ENCODE measurements at places on chromosomes 2 and 18.

DNA sequence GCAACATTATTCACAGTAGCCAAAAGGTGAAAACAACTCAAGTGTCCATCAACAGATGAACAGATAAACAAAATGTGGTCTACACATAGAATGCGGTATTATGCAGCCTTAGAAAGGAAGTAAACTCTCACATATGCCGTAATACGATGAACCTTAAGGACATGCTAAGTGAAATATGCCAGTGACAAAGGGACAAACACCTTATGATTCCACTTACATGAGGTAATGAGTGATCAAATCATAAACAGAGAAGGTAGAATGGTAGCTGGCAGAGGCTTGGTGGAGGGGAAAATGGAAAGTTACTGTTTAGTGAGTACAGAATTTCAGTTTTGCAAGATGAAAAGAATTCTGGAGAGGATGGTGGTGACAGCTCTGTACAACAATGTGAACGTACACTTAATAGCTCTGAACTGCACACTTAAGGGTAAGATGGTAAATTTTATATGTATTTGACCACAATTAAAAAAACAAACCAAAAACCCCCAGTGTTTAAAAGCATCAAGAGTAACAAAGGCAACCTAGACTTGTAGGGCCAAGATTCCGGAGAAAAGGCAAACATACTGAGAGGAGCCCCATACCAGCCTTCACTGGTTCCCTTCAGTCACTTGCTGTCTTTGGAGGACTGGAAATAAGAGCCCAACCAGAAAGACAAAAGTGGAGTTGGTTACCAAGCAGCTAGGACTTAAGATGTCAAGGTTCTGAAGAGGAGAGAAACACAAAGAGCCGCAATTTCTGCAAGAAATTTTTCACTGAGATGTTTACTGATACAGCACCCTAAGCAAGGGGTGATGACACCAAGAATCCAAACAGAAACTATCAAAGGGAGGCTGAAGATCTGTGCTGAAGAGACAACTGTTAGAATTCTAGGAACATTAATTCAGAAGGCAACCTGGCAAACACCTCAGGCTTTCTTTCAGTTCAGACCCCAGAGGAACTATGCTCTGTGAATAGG lies 61.3 kb downstream of the CUL3 start:
- no peak for DNase-seq

DNA sequence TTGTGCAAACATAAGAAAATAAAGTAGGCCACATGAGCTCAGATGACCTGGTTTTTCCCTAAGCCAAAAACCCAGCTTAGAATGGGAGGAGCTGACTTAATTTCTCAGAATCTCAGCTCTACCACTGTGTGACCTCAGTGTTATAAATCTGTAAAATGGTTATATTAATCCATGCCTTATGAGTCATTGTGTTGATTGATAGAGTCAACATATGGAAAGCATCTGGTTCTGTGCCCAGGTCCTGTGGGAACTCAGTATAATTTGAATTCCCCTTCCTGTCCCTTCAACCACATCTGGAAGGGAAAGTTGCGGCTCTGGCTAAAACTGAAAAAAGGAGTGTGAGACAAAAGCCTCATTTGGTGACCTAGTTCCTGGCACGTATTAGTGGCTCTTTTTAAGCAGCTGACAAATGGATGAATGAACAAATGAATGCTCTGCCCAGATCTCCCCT lies 25.7 kb downstream of the TMEM177 start:
- DNase-seq, result no peak

DNA sequence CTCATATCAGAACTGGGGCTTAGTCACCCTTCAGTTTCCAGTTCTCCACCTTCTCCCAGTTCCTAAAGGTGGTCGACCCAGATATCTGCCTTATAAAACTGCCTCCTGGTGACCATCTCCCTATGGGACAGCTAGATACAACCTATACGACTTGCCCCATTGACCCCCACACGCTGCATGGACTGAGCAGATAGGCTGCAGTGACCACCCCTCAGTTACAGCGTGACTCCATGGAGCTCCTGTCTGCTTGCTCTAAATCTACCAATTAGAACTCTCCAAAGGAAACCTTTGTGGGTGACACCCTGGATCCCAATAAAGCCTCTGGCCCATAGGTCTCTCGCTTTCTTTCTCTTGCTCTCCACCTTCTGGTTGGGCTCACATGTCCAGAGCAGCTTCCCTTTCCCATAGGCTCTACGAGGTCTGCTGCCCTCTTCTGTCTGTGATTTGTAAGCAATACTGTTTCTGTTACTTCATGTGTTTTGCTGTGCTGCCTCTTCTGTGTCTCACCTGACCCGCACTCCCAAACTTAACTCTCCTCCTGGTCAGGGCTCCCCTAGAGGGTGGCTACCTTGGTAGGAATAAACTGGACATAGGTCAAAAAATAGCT lies 971.3 kb upstream of the FAM98A start:
- DNase-seq, result no peak

DNA sequence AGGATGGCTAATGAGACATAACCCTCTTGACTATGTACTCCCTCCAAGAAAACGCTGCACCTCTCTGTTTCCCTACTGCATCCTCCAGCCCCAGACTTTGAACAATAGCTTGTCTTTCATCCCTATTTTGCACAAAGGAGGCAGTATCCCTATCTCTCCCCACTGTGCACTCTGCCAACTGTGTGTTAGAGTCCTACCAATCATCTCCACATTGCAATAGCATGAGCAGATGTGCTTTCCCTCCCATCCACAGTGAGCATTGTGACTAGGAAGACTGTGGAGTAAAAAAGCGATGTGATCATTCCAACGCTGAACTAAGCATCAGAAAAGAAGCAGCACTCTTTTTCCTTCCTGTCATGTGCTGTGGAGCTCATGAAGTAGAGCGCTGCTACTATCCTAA lies 206.3 kb upstream of the GULP1 start:
- no peak for DNase-seq

DNA sequence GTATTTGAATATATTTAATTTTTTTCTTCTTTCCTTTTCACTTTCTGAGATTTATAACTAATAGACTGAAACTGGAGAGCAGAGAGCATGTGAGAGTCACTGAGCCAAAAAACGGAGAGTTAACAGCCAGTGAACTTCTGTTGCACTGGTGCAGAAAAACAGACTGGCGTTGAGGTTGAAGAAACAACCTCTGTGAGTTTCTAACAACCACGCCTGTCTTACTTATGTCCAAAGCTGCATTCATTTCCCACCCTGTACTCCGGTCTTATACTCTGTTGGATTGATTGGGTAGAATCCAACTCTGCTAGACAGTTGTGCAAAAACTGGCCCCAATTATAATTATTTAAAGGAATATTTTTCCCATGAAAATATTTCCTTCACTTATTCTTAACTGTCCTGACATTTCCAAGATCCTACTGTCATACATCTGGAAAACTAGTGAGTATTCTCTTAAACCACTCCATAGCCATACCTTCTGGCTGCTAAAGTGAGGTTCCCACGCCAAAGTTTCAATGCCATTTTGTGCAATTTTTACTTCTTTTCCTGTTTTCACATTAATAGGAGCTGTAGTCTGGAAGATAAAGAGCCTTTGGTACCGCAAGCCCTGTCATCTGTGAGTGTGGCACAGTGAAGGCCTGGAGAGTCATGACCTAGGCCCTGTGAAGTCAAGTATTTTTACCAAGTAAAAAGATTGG lies 9.4 kb downstream of the CYP1B1 start:
- DNase-seq, result no peak

GRCh38 chr2:43170405-43171105 lies 55.9 kb downstream of the ZFP36L2 start:
- DNase-seq, result no peak

DNA sequence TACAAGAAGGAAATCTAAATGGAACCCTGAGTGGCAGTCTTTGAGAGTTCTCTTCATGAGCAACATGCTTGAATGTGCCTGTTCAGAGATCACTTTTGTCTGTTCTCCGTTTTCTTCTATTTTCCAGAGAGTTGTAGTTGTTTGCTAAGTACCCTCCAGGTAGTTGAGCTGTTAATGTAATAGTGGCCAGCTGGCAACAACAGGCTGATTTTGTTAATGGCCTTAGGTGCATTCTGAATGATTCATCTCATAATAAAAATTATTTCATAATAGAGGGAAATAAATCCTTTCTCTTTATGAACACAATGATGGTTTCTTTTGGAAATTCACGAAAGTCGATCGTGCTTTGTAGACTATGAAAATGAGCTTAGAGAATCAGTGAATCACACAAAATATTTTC lies 136.8 kb downstream of the LRP1B start:
- DNase-seq, result no peak

DNA sequence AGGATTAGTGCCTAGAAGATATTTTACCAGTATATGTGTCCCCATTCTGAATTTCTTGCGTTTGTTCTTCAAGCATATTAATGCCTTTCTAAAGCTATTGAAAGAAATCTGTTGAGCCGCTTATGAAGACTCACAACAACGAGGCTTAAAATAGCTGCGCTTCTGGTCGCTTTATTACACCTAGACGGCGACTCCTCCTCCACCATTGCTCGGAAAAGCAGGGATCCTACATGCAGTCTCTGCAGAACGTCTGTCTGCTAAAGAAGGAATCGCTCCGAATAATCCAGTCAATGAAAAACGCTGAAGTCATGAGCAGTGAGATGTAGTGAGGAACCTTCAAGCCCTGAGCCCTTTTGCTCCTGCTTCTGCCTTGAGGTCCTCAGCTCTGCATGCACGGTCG lies 94.8 kb upstream of the ZNF516 start:
- DNase-seq, result no peak

DNA sequence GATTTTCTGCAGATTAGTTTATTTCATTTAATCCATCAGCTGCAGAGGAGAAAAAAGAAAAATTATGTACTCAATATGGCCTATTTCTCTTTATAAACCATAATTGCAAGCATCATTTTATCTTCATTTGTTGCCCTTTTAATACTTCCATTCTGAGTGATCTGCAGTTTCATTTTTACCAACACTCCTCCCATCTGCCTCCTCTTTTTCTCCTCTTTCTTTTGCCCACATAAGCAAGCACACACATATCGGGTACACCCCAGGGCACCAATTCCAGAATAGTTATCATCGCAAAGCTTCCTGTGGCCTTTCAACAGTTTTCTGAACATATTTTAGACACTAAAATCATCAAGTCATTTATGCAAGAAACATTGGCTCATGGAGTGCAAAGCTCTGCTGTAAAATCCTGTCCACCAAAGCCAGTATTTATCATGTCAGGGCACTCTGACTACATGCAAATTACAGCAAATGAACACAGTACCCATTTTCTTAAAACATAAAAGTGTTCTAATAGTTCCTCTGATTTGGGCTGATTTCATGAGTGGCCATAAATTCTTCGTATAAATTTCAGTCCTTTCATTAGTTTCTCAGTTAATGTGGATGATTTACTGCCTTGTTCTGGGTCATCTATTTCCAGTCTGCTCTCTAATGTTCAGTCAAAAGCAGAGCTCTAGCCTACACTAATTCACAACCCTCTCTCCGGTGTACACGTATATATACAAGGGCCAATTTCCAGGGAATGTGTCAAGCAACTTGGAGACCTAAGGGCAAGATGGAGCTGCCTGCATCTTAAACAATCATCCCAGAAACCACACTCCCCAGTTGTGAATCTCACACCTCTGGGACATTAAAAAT lies 281.3 kb downstream of the STK39 start:
- no peak for DNase-seq

DNA sequence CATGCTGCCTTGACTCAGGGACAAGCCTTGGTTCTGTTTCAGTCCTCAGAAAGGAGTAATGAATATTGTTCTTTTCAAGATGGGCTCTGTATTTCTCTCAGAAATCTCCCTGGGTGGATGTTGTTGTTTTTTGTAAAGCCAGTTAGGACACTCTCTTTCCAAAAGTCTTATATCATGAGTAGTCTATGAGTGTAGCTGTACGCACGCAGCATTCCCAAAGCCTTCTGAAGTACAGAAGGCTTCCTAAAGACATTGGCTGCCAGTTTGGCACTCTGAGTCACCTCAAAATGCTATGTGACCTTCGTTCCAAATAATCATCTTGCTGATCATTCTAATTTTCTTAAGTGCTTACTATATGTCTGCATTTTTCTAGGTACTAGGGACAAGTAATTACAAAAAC lies 16.7 kb upstream of the GTF2A1L start:
- DNase-seq, result no peak

- no peak for DNase-seq
Observed at GRCh38 chr18:41881285-41881684, 73.7 kb upstream of the PIK3C3 start.

DNA sequence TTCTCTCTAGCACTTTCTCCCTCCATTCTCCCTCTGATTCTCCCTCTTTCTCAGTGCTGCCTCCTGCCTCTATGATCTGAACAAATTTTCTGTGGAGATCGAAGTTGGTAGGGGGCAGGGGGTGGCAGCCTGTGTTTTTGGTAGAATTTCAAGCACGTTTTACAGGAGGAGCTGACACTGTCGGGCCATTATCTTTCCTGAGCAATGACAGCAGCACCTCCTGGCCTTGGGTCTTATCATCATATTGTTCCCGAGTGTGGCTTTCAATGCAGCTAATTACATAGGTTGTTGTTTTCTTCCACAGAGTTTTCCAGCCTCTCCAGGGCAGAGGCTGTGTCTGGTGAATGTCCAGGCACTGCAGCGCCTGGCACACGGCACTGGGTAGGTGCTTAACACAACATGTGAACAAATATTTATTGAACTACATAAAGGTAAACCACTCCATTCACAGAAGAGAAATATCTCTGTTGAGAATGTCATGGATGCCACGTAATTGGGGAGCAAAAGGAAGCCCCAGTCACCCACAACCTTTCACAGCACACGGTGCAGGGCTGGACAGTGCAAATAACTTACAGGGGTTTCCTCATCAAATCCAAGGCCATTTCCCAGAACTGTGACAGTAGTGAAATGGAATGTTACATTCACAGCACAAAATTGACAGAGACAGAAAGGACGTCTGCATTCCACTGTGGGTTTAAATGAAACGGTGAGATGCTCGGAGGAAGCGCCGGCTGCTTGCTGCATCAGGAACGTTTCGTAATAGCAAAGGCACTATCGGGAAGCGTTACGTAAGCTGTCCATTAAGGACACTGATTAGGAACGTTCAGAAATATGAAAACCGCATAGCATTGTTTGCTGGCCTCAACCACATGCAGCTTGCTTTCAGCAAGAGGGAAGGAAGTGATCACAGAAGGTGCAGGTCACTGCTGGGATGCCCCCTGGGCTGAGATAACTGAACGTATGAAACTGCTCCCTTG lies 6.5 kb upstream of the KCNG2 start:
- DNase-seq, result no peak

- DNase-seq, result no peak
Observed at GRCh38 chr2:203583701-203584100, 48.6 kb upstream of the RAPH1 start.

GRCh38 chr2:167962436-167963226 lies 284.8 kb downstream of the STK39 start:
- DNase-seq, result no peak

GRCh38 chr2:38528008-38528442 lies 74.7 kb downstream of the HNRNPLL start:
- no peak for DNase-seq

Measured in cerebellar nuclear complex (tissue), 1 donor.